Left colon (tissue), 2 donors: ENCODE measurements at places on chromosomes 2 and 18. TPM values are rescaled to one million over a fixed set of nuclear protein-coding genes. Genes with fewer than 3 reads are reported as not detected.

DNA sequence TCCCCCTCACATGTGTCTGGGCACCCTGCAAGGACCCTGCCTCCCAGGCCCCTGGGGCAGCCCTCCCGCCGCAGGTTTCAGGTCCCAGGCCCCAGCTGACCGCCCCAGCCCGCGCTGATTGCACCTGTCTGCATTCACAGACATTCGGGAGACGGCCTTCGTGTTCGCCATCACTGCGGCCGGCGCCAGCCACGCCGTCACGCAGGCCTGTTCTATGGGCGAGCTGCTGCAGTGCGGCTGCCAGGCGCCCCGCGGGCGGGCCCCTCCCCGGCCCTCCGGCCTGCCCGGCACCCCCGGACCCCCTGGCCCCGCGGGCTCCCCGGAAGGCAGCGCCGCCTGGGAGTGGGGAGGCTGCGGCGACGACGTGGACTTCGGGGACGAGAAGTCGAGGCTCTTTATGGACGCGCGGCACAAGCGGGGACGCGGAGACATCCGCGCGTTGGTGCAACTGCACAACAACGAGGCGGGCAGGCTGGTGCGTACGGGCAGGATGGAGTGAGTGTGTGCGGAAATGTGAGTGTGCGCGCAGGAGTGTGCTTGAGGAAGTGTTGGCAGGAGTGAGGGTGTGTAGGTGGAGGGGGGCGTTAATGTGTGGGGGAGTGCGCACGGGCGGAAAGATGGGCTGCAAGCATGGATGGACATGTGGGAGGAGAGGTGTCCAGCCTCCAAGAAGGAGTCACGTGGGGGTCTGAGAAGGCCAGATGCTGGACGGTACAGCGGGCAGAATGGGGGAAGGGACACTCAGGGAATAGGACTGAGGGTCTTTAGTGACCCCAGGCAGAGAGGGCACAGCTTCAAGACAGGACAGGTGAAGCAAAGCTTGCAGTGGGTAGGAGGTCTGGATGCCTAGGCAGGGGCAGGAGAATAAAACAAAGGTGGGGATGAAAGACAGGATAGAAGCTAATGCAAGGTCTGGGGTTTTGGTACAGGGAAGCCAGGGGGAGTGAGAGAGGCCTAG is 9.0 kb upstream of the WNT10A start:
- DNase-seq, result no peak

DNA sequence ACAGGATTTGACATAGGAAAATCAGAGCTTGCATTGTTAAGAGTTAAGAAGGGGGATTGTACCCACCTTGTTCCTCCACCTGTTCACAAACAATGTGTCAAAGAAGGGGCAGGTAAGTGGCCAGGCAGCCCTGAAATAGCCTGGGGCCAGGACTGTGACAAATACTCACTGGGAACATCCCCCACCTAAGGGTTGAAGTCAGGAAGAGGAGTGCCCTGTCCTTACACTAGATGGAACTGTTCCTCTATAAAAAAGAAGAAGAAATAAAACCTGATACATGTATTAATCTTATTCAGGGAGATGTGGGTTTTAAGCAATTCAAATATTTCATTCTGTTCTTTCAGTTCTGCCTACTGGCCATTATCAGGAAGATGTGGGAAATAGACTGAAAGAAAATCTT is 41.9 kb downstream of the TACR1 start:
- DNase-seq, result no peak

DNA sequence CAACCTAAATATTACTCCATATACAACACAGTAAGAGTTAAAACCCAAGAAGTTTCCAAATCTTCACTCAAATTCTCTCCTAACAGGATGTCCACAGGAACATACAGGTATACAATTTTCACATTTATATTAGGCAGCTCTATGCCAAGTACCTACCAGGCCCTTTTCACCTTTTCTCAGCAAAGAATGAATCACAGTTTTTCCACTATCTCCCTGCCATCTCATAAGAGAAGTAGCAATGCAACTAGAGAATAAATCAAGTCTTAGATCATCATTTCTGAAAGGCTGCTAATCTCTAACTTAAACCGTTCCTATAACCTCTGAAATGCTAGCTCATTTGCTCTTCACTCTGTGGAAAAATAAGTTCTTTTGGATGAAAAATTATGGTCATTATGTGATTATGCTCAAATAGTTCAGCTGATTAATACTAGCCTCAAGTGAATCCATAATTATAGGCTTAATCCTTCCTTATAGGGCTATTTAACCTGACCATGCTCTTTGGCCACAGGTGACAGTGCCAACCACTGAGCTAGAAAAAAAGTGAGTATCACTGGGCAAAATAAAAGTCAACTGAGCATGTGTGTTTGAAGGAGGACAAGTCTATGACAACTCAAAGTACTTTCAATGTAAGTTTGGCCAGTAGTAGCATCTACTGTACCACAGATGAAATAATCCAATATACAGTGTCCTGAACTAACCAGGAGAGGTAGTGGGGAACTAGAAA is 79.7 kb downstream of the COBLL1 start:
- DNase-seq, result no peak

DNA sequence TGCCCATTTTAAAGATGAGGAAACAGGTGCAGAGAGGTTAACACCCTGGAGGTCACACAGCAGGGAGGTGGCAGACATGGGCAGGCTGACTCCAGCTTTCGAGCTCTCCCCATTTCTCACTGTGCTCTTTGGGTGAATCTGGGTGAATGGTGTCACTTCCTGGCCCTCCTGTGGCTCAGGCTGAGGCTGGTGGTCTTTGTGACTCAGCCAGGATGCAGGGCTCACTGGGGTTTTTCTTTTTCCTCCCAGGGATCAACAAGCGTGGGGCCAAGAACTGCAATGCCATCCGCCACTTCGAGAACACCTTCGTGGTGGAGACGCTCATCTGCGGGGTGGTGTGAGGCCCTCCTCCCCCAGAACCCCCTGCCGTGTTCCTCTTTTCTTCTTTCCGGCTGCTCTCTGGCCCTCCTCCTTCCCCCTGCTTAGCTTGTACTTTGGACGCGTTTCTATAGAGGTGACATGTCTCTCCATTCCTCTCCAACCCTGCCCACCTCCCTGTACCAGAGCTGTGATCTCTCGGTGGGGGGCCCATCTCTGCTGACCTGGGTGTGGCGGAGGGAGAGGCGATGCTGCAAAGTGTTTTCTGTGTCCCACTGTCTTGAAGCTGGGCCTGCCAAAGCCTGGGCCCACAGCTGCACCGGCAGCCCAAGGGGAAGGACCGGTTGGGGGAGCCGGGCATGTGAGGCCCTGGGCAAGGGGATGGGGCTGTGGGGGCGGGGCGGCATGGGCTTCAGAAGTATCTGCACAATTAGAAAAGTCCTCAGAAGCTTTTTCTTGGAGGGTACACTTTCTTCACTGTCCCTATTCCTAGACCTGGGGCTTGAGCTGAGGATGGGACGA is 13.2 kb downstream of the ITM2C start:
- no peak for DNase-seq

PJVK gene
- 1.1 TPM for total RNA-seq

DNA sequence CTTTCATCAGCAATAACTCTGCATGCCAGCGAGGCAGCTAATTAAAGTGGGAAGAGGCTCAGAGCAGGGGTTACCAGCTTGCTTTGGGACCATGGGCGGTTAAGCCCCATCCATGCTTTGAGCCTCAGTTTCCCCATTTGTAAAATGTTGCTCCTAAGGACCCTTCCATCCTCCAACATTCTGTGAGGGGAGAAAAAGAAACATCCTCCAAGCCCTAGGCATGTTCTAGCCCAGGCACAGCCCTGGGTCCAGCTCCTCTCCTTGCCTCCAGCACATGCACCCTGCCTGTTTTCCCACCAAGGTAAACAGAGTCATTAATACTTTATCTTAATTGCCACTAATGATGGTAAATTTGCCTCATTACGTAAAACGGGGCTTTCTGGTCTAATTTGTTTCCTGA is 113.3 kb upstream of the MYCN start:
- no peak for DNase-seq

- peak; percentile 42 for DNase-seq
Measured at GRCh38 chr18:8609659-8610458, 622 bp downstream of the RAB12 start.

GRCh38 chr18:26089293-26090129 is 902 bp downstream of the SS18 start:
- peak; percentile 7 for DNase-seq

MSH6 gene
- total RNA-seq, result 18.2 TPM

RNF125 gene
- 12.0 TPM for total RNA-seq

- peak; percentile 44 for DNase-seq
Measured at GRCh38 chr2:47357483-47357882, 45.5 kb upstream of the MSH2 start.

GRCh38 chr2:145598434-145598833 is 1078.5 kb upstream of the ZEB2 start:
- DNase-seq, result no peak

DNA sequence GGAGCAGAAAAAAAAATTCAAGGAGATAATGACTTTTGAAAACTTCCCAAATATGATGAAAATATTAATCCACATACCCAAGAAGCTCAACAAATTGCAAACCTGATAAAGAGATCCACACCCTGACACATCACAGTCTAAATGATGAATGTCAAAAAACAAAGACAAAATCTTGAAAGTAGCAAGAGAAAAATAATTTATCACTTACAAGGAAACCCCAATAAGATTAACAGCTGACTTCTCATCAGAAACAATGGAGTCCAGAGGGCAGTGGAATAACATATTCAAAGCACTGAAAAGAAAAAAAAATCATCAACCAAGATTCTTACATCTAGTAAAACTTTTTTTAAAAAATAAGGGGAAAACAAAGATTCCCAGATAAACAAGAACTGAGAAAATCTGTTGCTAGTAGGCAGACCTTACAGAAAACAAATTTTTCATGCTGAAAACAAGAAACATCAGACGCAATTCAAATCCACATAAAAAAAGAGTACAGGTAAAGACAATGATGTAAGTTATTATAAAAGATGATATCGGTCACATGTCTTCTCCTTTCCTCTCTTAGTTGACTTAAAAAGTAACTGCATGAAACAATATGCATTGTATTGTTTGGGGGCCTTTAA is 21.3 kb downstream of the SLC66A2 start:
- DNase-seq, result no peak

GRCh38 chr18:40993363-40993762 is 961.7 kb upstream of the PIK3C3 start:
- no peak for DNase-seq

- no peak for DNase-seq
Measured at GRCh38 chr2:226086190-226086589, 686.7 kb downstream of the NYAP2 start.

TDRD15 gene
- total RNA-seq, result not detected

DNA sequence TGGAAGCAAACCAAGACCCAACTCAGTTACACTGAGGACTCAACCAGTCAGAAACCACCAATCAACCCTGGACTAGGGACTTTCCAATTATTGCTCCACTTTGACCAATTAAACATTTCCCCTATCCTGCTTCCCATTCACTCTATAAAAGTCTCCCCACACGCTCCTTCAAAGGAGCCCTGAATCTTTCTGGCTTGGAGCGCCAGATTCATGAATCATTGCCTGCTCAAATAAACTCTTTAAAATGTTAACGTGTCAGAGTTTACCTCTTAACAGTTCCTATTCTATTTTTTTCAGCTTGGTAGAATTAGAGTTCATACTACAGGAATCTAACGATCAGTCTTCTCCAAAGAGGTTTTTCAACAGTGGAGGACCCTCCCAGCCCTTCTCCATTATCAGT is 20.7 kb upstream of the SULT1C2 start:
- DNase-seq, result no peak

IL1RL1 gene
- total RNA-seq, result 3.8 TPM

RAX gene
- total RNA-seq, result not detected

GRCh38 chr18:79603321-79604204 is 76.0 kb upstream of the CTDP1 start:
- DNase-seq, result peak; percentile 2

GRCh38 chr2:179793238-179793637 is 68.2 kb downstream of the ZNF385B start:
- no peak for DNase-seq

TIGD1 gene
- 4.5 TPM for total RNA-seq
